Activated CD8-positive, alpha-beta memory T cell treated with anti-CD3 and anti-CD28 coated beads for 24 hours (primary cell): ENCODE measurements at places on chromosomes 3 and 15.

DNA sequence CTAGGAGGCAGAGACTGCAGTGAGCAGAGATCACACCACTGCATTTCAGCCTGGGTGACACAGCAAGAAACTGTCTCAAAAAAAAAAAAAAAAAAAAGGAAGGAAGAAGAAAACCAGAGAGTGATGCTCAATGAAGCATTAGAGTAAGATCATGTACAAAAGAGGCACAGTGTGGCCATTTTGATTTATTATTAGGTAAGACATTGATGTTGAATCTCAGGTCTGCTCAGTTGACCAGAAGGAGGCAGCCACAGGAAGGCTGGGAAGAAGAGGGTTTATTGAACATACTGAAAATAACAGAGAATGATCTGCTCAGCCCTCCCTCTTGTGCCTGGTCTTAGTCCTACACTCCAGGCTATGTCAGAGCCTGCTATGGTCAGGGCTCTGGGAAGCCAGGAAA, 15.6 kb downstream of the LRRK1 start:
- no peak for DNase-seq

GRCh38 chr3:78798266-78798832, 969.4 kb downstream of the ROBO1 start:
- no peak for DNase-seq

DNA sequence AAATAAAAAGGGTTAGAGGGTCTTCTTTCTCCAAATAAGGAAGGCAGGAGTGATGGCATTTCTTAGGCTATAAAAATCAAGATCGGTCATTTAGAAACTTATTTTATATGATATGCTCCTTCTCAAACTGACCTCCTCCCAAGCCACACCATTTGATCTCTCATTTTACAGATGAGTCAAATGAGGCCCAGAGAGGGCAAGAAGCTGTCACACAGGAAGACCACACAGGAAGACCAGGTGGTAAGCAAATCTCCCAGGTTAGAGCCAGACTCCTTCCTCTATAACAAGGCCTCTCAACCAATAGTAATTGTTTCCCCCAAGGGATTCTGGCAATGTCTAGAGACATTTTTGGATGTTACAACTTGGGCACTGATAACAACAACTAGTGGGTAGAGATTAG, 13.8 kb downstream of the TLE3 start:
- DNase-seq: no peak

- DNase-seq: no peak
These were observed 31.2 kb upstream of the PHLDB2 start for GRCh38 chr3:111827871-111828270.

DNA sequence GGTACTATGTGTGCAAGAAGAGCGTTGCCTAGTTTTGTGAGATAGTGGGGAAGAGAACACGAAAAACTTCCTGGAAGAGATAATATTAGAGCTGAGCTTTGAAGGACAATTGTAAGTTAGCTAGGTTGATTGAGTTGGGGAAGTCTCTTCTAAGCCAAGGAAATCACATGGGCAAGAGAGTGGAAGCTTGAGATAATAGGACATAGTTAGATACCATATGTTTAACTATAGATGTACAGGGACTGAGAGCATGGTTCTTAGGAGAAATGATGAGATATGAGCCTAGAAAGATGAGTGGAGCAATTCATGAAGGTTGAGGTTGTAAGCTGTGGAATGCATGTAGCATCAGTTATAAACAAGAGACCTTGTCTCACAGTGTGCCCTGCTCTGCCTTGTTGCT, 30.1 kb upstream of the AQP9 start:
- no peak for DNase-seq

- DNase-seq: no peak
These were observed 114.6 kb upstream of the TRIM42 start for GRCh38 chr3:140563206-140563760.

GRCh38 chr3:126971891-126972351, 11.0 kb upstream of the PLXNA1 start:
- no peak for DNase-seq

DNA sequence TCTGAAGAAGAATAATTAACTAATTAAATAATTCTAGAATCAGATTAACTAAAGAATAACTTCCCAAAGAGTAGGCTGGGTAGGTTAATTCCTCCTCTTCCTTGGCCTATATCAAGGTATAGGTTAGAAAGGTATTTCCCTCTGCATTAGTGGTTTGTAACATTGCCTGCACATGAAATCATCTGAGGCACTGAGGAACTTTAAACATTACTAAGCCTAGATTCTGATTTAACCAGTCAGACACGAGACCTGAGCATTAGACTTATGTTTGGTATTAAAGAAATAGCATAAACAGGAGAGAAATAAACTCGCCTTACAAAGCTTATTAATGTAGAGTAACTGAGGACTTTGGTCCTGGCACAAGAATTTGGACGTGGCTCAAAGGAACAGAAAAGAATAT, 84.2 kb downstream of the FGF7 start:
- no peak for DNase-seq
